ENCODE measurements at places on chromosomes 5 and 9.

DNA sequence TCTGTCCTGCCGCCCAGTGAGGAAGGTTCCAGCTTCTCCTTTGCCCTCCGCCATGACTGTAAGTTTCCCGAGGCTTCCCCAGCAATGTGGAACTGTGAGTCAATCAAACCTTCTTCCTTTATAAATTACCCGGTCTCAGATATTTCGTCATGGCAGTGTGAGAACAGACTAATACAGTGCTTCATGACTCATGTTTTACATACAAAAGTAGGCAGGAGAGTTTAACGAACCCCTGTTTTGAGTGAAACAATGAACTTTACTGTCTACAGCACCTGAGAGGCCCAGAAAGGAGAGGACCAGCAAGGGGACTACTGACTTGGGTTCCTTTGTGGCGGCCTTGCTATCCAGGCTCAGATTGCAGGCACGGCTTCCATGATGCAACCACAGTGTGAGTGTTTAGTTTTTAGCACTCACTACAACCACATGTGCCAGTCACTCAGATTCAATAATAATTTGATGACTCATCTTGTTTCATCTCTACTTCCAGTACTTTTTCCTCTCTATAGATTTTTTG is 139.1 kb upstream of the CLINT1 start:
- DNase-seq = no peak

GRCh38 chr5:119019501-119019900 is 31.2 kb upstream of the DTWD2 start:
- DNase-seq = no peak

GRCh38 chr5:136020001-136020382 is 8.8 kb upstream of the TGFBI start:
- no peak for DNase-seq

DNA sequence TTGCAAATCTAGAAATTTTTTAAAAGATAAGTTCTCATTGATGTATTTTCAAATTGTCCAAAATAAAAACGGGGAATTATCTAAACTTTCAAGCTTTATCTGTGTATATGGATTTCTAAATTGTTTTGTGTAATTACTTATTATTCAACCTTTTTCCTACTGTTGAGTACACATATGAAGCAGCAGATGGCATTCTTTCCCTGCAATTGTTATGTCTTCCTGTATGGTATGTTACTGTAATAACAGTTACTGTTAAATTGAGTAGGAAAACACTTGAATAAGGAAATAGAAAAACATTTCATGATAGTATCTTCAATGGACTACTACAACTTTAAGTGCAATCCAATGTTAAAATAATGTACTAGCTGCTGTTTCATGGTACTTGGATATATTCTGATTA is 124.8 kb downstream of the RANBP17 start:
- DNase-seq = no peak

DNA sequence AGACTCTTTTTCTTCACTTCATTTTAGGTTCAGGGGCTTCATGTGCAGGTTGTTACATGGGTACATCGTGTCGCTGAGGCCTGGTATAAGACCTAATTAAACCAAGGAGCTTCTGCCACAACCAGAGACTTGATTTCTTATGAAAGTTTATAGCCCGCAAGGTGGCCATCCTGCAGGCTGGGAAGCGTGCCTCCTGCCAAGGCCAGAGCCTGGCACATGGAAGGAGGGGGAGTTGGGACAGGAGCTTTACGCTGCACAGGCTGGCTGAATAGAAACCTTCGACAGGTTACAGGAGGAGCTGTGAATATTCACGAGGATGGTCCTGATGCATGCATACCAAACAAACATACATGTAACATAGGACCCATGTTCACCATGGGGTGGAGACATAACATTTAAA is 50.1 kb upstream of the SIMC1 start:
- DNase-seq = no peak

DNA sequence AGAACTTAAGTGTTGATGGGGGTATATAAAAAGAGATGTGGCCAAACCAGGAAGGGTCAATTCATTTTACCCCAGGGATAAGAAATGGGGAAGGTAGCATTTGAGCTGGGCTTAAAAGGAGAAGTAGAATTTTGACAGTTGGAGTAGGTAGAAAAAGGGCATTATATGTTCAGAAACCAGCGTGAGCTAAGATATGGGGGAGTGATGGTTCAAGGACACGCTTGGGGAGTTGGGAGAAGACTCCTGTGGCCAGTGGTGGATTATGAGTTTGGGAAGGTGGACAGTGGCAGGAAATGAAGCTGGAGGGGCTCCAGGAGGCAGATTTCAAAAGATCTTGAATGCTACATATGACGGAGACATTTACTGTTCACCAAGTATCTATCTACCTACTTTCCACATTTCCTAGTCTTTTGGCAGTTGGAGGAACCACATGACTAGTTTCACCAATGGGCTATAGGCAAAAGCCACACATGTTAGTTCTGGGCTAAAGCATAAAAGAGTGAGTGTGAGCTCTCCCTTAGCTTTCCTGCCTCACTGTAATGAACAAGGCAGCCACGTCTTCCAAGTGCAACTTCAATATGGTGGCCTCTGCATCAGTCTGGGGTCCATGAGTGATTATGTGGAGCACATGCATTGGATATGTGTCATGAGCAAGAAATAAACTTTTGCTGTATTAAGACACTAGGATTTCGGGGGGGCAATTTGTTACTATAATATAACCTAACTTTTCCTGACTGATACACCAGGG is 15.7 kb upstream of the GSN start:
- no peak for DNase-seq

DNA sequence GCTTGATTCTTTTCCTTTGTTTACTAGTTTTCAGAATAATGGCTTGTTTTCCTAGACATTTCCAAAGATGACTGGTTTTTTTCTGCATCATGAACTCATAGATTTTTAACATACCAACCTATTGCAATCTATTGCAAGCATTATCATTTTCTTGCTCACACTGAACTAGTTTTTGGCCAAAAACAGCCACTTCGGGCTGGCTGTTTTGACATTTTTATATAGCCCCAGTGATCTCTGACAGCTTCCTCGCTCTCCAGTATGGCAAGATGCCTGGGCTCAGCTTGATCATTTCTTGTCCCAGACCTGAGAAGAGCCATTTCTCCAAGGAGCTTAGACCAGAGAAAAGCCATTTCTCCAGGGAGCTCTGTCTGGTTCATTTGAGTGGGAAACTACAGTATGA is 94.3 kb upstream of the MAMDC2 start:
- no peak for DNase-seq

DNA sequence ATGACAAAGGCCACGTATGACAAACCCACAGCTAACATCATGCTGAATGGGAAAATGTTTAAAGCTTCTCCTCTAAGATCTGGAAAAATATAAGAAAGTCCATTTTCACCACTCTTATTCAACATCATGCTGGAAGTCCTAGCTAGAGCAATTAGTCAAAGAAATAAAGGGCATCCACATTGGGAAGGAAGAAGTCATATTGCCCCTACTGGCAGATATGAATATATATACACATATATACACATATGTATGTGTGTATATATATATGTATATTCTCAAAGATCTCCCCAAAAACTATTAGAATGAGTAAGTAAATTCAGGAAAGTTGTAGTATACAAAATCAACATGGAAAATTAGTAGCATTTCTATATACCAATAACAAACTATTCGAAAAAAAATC is 17.1 kb downstream of the APBA1 start:
- no peak for DNase-seq

- DNase-seq = no peak
Observed at GRCh38 chr5:176633598-176633997, 3.1 kb downstream of the EIF4E1B start.

DNA sequence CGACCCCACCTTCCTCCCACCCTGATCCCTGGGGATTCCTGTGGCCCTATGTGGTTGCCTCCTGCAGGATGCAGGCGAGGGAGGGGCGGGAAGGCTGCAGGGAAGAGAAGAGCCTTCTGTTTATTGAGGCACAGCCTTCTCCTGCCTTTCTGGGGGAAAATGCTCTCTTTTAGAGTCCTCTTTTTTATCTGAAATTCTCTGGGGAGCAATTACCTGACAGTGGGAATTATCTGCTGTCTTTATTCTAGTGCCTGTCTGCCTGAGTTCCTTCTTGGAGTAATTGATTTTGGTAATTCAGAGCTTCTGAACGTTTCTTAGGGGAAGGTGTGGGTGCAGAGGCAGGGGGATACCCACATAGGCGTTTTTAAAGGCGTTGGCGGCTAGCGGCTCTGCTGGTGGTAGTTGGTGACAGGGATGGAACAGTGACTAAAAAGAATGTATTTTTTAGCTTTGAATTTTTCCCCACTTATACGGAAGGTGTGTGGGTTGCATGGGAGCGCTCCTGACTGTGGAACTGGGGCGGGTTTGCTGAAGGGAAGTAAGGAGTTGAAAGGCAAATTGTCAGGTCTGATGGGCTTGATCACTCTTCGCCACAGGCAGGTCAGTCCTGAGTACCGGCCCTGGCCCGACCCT is 35.2 kb upstream of the DAB2IP start:
- DNase-seq = no peak

- DNase-seq = no peak
Observed at GRCh38 chr9:136944212-136944518, 373 bp downstream of the FBXW5 start.

DNA sequence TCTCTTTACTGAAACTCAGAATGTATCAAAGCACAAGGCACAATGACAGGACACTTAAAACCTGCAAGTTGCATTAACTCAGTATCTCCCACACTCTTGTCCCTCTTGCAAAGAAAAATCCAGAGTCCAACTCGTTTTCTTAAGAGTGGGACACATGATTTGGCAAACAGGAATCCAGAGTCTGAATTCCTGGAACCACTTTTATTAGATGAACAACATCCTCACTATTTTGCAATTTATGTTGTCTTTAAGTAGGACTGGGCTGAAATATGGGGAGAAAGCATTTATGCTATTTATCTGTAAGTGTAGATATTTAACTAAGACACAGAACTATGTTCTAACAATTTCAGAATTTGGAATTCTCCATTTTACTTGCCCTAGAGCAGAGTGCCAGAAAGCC is 69.1 kb downstream of the ABCA1 start:
- no peak for DNase-seq

GRCh38 chr5:122559676-122560075 is 215.2 kb upstream of the SNX2 start:
- no peak for DNase-seq

GRCh38 chr5:134833340-134834032 is 12.3 kb upstream of the C5orf24 start:
- no peak for DNase-seq

- DNase-seq = no peak
Observed at GRCh38 chr9:104784098-104784497, 20.2 kb downstream of the NIPSNAP3B start.

- no peak for DNase-seq
Observed at GRCh38 chr9:93292288-93292615, 108.3 kb downstream of the WNK2 start.

- DNase-seq = no peak
Observed at GRCh38 chr5:126849101-126849678, 72.3 kb downstream of the LMNB1 start.

- DNase-seq = no peak
Observed at GRCh38 chr9:98678244-98678842, 30.4 kb downstream of the GABBR2 start.

- DNase-seq = no peak
Observed at GRCh38 chr5:21237461-21237860, 1249.5 kb upstream of the CDH18 start.

DNA sequence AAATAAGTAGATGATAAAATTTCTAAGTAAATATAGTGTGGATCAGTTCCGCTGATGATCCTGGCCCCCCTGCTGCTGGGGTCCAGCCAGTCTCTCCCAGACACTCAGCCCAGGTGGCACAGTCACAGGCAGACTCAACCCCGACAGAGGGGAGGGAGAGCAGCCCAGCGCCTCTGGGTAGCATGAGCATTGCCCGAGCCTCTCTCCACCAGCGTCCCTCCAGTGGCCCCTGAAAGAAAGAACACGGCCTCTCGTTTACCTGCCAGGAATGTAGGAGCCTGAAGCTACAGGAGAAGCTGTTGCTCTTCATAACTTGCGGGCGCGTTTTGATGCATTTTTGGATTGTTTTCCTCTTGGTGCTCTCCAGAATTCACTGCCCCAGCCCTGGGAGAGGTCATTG is 68.8 kb upstream of the ICE1 start:
- DNase-seq = no peak

DNA sequence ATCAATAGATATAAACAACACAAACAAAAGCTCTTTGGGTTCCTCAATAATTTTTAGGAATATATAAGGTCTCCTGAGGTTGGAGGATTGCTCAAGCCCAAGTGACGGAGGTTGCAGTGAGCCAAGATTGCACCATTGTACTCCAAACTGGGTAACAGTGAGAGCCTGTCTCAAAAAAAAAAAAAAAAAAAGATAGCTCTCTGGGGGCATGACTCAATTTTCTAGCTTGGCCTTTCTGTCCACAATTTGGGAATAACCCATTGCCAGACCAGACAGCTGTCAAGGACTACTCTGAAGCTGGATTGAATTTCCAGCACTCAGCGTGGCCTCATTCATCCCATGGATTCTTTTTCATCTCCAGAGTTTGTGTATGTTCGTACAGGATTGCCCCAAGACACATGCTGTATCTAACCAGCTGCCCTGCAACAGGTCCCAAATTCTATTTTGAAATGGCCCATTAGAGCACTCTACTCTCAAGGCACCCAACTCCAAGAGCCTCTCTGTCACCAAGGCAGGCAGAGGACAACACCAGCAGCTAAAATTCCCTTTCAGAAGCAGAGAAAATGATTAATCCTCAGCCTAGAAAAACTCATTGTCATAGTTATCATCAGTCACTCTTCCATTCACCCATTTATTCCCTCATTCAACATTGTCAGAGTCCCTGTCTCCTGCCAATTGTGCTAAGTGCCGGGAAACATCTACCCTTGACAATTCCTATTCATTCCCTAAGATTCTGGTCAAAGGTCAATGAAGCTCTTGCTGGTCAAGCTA is 8.7 kb downstream of the FAM193B start:
- no peak for DNase-seq

GRCh38 chr5:103031607-103032006 is 88.3 kb downstream of the GIN1 start:
- no peak for DNase-seq

- no peak for DNase-seq
Observed at GRCh38 chr5:135737701-135738563, 96.5 kb upstream of the SLC25A48 start.

DNA sequence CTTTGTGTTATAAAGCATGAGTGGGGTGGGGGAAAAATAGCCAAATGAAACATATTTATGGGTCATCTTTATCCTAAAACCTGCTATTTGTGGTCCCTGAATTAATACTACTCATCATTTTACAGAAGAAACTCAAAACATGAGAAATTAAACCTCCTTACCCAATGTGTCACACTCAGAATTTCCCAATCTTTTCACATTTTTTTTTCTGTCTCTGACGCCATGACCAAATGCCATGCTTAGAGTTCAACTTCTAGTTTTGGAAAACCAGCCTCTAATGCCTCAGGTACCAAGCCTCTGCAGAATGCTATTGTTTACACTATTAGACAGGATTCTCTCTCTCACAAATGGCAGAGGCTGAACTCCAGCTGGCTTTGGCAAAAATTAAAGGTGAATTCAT is 505.5 kb upstream of the WWC1 start:
- no peak for DNase-seq

- DNase-seq = no peak
Observed at GRCh38 chr5:72441862-72442540, 65.2 kb downstream of the ZNF366 start.
